Activated naive CD8-positive, alpha-beta T cell treated with anti-CD3 and anti-CD28 coated beads, Interleukin-2, amount 50 U/mL, for 16 hours (primary cell): ENCODE measurements at places on chromosomes 1 and 21.

DNA sequence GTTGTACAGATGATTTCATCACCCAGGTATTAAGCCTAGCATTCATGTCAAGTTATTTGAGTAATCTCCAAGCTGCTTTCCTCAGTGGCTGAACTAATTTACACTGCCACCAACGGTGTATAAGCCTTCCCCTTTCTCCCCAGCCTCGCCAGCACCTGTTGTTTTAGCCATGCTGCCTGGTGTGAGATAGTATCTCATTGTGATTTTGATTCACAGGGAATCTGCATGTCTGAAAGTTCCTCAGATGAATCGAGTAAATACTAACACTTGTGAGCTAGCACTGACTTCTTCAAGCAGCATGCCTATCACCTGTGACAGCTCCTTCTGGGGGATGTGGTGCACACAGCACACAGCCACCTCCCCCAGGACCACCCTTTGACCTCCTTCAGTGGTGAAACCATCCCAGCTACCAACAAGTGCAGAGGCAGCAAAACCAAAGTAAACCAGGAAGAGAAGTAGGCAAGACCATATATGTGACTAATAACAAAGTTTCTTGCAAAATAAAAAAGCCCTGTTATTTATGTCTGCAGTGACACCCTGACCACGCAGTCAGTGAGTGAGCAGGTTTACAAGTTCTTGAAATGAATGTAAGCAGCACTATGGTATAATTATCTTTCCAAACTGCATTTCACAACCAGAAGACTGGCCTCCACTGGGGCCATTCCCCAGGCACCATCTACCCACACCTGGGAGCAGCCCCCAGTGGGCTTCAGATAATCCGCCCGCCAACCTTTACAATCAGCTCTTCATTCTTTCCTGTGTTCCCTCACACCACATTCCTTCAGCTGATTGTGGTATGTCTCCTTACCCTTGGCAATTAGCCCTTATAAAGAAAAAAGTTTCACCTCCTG, 173.8 kb downstream of the ETS2 start:
- no peak for DNase-seq

- no peak for DNase-seq
These were observed 60.4 kb upstream of the ATP1A1 start for GRCh38 chr1:116312681-116313069.

DNA sequence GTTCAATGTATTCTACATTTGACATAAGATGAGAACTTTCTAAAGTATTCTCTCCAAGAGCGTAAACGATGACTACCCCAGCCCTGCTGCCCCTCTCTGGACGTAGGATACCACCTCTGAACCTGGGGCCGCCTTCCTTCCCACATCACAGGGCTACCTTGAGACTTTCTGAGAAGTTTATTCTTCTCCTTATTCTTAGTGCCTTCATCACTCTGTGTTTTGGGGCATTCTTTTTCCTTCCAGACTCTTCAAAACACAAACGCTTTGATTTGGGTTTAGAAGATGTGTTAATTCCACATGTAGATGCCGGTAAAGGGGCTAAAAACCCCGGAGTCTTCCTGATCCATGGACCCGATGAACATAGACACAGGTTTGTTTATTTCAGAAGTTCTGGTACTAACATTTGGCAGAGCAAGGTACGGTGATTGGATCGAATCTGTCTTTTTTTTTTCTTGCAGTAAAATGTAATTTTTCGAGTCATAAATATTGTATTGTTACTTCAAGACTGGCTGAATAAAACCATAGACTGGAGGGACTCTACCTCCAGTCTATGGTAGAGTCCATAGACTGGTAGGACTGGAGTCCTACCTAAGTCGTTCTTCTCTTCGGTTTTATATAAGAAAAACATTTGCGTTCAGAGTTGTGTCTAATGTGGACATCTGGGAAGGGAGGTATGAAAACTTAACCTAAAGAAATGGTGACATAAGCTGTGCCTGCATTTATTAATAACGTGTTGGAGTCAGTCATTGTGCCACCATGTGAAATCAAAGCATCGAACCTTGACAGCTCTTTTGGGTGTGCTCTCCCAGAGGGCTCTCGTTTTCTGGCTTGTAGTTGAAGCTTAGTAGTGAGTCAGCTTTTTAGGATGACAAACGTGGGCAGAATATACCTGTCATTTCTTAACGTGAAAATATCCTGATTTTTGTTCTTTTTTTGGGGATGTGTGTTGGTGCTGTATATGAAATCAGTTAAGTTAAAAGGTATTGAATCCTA, 1.2 kb downstream of the MAN1A2 start:
- no peak for DNase-seq

DNA sequence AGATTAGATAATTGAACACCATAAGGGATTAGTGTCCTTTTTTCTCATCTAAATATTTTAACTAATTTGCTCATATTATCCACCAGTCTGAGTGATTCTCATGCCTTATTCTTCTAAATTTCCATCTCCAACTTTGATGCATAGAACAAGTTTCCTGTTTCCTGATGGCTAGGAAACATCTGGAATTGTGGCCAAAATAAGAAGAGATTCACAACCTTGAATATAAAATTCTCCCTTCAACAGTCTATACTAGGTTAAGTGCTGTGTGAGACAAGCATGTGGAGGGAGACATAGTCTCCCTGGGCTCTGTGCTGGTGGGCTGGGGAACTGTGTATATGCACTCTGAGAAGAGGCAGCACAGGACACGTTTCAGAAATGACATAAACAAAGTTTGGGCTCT, 21.6 kb upstream of the ROR1 start:
- DNase-seq: no peak

GRCh38 chr1:150149271-150150132, at the start of gene PLEKHO1:
PLEKHO1 (plus strand) TSS chr1:150149916; CDS start chr1:150150258, 342 bp downstream.
- peak; percentile 70 for DNase-seq

DNA sequence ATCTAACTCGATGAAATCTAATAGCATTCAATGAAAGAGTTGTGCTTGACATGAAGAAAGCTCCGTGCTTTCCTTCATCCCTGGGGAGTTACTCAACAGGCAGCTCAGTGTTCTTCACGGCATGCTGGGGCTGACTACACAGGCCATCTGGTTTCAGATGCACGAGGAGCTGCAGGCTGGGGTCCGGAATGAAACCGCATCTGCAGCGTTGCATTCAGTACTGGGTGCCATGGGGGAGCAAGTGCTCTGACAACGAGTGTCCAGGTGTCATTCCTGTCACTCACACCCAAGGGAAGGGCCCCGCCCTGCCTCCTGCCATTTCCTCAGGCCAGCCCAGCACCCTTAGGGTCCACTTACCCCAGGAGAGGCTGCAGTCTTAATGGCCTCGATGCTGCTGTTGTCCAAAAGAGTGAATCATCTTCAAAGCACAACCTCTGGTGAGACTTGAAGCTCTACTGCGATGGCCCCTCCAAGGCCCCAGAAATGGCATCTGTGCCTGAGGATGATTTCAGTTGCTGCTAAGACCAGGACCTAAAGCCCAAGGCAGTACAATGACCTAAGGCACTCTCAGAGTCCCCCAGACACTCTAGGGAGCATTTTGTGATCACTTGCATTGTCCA, 61.4 kb downstream of the STUM start:
- DNase-seq: no peak

GRCh38 chr1:66278260-66279021, 255.5 kb upstream of the SGIP1 start:
- DNase-seq: no peak

DNA sequence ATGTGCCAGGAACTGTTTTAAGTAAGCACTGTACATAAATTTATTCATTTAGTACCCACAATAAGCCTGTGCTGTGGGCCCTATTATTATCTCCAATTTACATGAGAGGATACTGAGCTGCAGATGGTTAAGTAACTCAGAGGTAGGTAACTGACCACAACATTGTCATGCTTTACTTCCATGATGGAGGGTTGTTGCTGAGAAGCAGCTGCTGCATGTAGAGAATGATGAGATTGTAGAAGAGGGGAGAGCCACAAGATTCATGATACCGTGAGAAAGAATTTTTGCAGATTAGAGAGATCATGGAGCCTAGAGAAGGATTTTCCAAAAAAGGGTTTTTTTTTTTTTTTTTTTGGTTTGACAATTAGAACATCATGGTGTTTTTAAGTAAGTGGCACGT, 313.1 kb downstream of the PTBP2 start:
- no peak for DNase-seq

- DNase-seq: no peak
These were observed 16.7 kb upstream of the PALMD start for GRCh38 chr1:99629164-99629563.

DNA sequence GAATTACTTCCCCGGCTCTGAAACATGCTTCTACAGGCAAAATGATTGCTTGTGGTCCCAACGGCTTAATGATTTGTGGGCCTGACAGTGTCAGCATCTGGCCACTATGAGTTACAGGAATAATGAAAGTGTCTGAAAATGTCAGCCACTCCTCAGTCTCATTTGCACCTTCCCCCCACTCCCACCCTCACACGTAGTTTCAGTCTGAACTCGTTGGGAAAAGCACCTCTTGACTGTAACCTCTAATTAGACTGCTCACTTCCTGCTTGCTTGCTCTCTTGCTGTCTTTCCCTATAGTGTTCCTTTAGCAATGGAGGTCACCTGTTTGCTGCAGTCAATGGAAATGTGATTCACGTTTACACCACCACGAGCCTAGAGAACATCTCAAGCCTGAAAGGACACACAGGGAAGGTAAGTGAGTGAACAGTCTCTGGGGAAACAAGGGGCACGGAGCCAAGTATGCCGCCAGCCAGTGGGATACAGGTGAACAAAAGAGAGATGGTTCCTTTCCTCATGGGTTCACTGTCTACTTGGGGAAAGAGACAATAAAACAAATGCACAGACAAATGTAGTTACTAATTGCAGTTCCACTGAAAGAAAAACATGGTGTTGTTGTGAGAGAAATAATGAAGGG, 27.1 kb downstream of the CFAP57 start:
- no peak for DNase-seq

GRCh38 chr1:30218438-30218837, 504.9 kb downstream of the MATN1 start:
- no peak for DNase-seq

- no peak for DNase-seq
These were observed 86.9 kb upstream of the KCNE2 start for GRCh38 chr21:34276711-34277425.

DNA sequence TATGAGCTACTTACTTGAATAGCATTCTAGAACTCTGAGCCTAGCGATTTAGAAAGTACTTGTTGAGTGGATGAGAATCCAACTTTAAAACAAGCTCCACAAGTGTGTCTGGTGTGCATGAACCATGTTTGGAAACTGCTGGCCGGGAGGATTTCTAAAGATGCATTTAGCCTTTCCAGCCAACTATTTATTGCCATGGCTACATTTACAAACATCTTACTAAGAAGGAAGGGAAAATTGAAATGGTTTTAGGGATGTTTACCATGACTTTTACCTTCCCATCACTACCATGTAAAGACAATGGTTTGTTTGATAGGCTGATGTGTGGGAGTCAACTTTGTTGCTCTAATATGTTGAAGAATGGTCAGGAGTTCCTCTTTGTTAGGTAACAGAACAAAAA, 37.7 kb upstream of the ARHGAP29 start:
- DNase-seq: no peak

DNA sequence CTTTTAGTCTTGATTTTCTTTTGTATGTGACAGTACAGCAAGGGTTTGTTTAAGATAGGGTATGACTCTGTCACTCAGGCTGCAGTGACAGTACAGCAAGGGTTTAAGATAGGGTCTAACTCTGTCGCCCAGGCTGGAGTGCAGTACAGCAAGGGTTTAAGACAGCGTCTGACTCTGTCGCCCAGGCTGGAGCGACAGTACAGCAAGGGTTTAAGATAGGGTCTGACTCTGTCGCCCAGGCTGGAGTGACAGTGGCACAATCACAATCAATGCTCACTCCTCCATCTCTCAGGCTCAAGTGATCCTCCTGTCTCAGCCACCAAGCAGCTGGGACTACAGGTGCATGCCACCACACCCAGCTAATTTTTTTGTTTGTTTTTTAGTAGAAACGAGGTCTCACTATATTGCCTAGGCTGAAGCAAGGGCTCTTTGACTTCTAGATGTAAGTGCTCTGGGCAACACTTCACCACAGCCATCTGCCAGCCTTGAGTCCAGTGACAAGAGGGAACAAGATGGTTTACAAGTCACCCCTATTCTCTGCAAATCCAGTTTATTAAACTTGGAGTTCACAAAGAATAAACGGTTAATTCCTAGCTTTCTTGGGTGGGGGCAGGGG, 965 bp upstream of the SH2D5 start:
- no peak for DNase-seq
